ENCODE measurements at places on chromosomes 6 and 20.

DNA sequence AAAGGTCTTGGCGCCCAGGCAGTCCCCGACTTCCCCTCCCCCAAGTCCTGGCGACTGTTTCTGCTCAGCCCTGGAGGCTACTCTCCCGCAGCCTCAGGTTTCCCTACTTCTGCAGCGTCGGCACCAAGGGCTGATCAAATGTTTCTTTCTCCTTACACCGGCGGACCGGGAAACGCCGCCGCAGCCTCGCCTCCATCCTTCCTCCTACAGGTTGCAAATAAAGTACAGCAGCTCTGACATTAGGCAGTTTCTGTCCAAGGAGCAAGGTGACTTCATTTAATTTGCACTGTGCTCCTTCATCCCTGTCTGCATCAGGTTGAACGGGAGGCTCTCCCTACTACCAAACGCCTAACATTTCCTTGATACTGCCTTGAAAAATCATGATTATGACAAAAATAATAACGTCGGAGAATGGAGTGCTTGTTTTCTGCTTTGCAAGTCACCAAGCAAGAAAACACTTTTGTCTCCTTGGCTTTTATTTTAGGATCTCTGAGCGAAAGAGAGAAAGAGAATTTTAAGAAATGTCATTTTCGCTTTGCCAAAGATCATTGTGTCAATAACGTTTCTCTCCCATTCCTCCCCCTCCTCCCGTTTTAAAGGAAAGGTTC, 1.0 kb downstream of the CLIC5 start:
- DNase-seq, result no peak

DNA sequence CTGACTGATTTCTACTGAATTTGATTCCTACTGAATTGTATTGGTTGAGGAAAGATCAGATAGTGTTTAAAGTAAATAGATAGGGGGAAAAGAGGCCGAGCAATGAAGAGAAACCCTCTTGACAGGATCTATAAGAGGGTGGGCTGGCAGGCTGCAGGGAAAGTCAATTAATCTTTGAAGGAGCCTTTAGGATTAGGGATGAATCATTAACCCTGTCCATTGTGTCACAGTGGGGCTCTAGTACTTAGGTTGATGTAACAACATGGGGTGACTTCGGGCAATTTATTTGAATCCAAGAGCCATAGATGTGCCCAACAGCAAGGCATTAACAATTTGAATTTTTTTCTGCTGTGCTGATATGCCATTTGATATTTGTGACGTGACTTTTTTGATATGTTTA, 7.5 kb downstream of the RFX6 start:
- DNase-seq, result no peak

GRCh38 chr20:25496968-25497401, 88.3 kb downstream of the NINL start:
- DNase-seq, result no peak

GRCh38 chr6:45387236-45387635, 9.5 kb upstream of the SUPT3H start:
- DNase-seq, result no peak

- DNase-seq, result no peak
These were observed 2.1 kb downstream of the KIAA0319 start for GRCh38 chr6:24643920-24644319.

Measured in NCI-H1092 (cell line).